Colonic mucosa (tissue), 4 donors: ENCODE measurements at places on chromosomes 5 and 9.

DNA sequence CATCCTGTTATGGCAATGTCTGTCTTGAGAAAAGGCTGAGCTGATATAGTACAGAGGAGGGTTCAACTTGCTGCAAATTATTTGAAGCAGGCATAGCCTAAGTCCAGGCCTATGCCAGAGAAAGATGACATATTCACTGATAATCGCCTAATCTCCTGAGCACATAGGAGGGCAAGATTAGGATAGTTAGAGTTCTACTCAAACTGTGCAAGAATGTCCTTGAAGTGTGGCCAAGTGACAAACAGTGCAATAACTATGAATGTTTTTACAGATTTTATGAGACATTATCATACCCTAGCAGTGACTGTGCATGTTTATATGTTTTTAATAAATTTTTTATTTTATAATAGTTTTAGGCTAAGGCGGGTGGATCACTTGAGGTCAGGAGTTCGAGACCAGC is 96.2 kb downstream of the TSSK1B start:
- no peak for DNase-seq

DNA sequence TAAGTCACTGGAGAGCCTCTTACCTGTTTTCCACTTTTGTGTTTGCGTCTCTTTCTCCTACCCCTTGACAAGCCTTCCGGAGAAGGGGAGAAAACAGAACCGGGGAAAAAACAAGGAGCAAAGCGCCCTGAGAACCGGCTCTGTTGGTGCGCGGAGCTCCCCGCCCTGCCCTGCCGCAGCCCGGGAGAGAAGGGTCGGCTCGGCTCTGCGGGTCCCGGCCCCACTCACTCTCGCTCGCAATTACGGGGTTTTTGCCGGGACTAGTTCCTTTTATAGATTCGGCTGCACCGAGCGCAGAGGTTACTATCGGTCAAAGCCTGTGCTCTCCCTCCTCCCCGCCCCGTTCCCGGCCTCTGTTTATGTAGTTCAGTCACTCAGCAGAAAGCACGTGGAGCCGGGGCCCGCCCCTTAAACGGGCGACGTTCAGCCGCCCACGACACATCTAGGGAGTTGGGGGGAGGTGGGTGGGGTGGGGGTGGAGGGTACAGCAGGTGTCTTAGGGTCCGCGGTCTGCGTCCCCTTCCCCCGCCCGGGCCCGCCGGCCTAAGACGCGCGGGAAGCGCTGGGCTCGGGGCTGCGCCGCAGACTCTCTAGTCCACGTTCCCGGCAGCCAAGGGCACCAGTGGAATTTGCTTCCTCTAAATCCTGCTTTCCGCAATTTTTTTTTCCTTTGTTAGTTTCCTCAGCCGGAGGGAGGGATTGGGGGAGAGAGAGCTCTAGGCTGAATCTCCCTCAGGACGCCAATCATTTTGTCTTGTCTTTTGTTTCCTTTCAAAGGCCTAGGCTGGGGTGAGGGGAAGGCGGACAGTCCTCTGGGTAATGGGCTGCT is at the start of gene ABCA1:
ABCA1 (minus strand) TSS at position 244 of the 829 bp plus-strand sequence. CDS start 24,476 bp downstream, outside the sequence.
- peak; percentile 95 for DNase-seq

- no peak for DNase-seq
These were observed 1.8 kb upstream of the FAT2 start for GRCh38 chr5:151592855-151593408.

DNA sequence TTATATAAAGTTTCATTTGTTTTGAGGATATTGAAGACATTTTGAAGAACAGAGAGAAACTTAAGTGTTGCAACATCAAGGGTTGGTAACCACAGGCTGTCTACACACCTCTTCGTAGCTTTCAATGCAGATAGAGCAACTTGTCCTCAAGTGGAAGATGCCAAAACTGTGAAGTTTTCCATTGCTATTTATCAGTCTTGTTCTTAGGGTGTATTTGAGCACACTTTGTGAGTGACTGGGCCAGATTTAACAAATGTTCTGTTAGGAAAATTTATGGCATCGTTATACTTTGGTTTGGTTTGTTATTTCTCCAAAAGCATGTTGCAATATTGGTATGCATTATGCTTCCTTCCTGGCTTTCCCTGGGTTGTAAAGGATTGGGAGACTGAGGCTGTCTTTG is 31.6 kb downstream of the NNT start:
- DNase-seq = no peak

- peak; percentile 89 for DNase-seq
These were observed 33.5 kb downstream of the PDGFRB start for GRCh38 chr5:150122158-150122510.

GRCh38 chr9:89882930-89883361 is 278.1 kb downstream of the GADD45G start:
- DNase-seq = no peak

- no peak for DNase-seq
These were observed 51.8 kb downstream of the WDR36 start for GRCh38 chr5:111143910-111144309.

DNA sequence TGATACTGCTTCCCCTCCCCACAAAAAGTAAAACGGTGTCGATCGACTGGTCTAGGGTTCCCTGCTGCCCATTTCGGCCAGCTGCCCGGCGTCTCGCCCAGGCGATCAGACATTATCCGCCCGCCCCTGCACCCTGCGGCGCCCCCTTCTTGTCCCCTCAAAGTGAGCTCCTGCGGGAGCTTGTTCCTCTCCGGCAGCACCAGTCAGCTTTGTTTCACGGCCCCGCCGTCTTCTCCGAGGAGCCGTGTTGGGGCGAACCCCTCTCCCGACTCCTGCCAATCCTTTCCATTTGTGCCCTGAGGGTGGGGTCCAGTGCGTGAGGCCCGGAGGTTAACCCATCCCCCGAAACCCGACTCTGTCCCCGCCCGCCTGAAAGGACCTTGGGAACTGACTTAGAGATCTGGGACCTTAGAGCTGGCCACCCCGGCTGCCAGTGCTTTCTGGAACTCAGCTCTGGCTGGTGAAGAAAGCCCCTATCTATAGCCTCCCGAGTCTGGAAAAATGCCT is 518 bp downstream of the UBE2B start:
- peak; percentile 77 for DNase-seq

GRCh38 chr9:75242426-75242825 is 154.1 kb downstream of the OSTF1 start:
- DNase-seq = no peak

- DNase-seq = no peak
These were observed 9.5 kb upstream of the GGTA1 start for GRCh38 chr9:121509180-121509579.

GRCh38 chr9:133103183-133103986 is 17.7 kb downstream of the RALGDS start:
- peak; percentile 79 for DNase-seq

GRCh38 chr5:377326-377981 is 55.9 kb downstream of the AHRR start:
- peak; percentile 14 for DNase-seq

DNA sequence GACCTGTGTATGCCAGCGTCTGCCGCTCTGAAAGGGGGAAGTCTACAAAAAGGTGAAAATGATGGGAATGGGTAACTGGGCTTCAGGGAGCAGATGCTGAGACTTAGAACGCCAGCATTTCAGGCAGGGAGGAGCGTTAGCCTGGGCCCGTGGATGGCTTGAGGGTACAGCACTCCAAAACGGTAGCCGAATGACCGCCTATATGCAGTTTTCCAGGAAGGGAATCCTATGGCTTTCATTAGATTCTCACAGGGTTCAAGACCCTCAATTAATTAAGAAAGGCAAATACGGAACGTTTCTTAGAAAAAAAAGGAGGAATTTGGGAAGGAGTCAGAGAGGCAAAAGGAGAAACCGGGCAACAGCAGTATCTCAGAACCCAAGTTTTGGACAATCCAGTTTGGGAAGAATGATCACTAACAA is 639 bp downstream of the AMACR start:
- DNase-seq = no peak

GRCh38 chr9:93059011-93059714 is 662 bp downstream of the SUSD3 start:
- DNase-seq = no peak

- peak; percentile 42 for DNase-seq
These were observed at the start of gene QRFP for GRCh38 chr9:130896233-130897014. QRFP (minus strand) TSS chr9:130896812; CDS start chr9:130893838, 2,974 bp downstream.

DNA sequence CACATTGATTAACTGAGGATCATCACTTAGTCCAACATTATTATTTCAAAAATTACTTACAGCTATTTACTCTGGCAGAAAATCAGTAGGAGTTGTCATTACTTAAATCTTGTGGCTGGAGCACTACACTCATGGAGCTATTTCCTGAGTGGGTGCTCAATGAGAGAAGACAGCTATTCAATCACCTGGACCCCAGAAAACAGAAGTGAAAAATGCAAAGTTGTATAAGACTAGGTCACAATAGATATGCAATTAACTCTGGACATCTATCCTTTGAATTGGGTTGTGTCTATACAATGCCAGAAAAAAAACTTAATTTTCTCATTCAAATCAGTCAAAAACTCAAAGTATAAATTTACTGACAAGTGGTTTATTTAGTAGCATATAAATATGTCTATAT is 340.9 kb downstream of the EFNA5 start:
- no peak for DNase-seq

DNA sequence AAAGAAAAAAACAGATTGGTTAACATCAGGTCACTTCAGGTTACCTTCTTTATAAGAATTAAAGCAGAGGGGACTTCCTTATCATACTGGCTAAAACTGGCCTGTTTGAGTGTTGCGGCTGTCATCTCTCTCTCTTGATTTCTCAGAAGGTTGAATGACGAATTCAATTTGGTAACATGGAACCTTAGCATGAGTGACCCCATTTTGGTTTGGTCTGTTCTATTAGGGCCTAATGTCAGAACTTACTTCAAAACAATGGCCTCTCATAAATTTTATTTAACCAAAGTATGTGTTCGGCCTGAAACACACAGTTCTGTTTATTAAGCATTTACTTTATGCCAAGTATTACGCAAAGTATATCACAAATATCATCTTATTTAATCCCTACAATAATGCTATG is 147.5 kb downstream of the CAAP1 start:
- no peak for DNase-seq

DNA sequence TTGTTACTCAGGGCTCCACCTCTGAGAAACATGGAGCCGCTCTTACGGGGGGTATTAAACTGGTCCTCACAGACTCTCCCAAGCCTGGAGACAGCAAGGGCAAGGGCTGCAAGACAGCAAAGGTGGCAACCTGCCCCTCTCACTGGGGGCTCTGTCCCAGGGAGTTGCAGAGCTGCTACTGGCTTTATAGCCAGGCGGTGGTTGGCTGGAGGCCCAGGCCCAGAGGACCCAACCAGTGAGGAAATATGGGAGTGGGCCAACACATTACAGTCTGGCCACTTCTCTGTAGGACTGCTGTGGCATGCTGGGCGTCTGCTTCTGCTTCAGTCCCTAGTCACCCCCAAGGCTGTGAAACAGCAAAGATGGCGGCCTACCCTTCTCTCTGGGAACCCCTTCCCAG is 597.2 kb downstream of the LRRC70 start:
- no peak for DNase-seq

- no peak for DNase-seq
These were observed 116.0 kb downstream of the GOLPH3 start for GRCh38 chr5:32058101-32058500.

- no peak for DNase-seq
These were observed 113.8 kb upstream of the CDH6 start for GRCh38 chr5:31079668-31080067.

DNA sequence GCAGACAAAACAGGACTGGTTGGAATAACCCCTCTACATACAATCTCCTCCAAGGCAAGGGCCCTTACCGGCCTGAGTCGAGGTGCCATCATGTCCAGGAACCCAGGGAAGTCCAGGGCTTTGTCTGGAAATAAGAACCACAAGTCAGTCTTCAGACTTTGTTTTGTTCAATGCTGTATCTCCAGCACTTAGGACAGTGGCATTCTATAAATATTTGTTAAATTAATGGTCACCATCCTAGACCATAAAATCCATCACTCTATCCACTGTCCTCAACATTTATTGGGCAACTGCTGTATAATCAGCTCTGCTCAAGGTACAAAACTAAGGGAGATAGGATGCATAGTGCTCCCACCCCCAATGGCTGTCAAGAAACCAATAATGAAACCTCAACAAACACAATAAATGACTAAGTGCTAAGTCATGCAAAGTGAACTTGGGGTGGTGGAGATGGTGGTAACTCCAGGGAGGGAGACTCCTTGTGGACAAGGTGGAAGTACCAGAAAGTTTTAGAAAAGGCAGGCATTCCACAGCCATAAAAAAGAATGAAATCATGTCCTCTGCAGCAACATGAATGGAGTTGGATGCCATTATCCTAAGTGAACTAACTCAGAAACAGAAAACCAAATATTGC is 5.0 kb downstream of the RELL2 start:
- no peak for DNase-seq

DNA sequence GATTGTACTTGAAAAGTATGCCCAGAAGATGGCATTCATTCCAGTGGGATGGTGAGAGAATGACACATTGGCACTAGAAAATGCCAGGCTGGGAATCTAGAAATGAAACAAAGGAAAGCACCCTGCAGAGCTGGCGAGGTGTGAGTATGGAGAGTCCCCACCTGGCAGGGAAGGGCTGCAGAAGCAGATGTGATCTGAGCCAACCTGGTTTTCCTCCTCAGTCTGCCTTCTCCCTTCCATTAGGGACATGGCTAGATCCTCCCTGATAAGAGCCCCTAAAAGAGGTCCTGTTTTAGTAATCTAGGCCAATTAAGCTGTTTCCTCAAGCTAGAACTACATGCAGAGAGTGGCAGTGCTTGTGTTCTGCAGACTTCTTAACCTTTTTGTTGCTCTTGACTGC is 24.7 kb upstream of the TNFSF15 start:
- DNase-seq = no peak

DNA sequence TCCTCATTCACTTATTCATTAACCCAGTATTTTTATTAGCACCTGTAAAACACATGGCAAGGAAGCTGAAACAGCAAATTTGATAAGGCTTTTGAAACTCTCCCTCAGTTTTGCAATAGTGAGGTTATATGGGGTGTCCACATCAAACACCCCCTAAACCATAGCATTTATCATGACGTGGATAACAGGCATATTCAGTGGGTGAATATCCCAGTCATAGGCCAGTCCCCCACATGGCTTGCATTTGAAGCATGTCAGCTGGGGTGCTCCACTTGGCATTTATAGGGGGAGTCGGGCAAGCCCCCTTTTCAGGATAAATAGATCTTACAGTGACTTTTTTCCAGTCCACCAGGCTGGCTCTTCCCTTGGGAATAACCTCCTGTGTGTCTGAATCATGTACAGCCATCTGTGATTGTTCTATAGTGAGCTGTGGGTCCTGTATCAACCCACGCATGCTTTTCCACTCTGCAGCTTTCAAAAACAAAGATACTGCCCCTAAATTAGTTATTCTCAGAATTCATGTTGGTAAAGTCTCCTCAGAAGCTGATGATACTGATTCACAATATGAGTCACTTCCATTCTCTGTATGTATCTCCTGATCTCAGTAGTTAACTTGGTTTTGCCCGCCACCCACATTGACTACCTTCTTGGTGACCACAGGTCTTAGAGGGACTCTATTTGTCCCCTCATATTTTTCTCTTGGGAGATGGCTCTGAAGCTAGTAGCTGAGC is 84.4 kb upstream of the SPIN1 start:
- DNase-seq = no peak

DNA sequence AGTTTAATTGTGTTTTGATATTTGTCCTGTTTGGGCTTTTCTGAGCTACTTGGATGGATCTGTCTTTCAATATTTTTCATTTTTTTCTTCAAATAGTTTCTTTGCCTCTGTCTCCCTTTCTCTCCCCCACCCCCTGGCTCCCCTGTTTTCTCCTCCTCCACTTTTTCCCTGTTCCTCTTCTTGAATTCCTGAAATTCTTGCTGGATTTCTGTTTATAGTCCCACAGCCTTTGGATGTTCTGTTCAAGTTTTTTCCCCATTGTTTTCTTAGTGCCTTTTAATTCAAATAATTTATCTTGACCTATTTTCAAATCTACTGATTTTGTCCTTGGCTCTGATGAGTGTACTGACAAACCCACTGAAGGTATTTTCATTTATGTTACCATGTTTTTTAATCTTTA is 113.0 kb downstream of the VPS13A start:
- no peak for DNase-seq
